ENCODE measurements at places on chromosomes 16 and 17.

GRCh38 chr17:22506231-22506630, 813.9 kb downstream of the KCNJ18 start:
- no peak for DNase-seq

DNA sequence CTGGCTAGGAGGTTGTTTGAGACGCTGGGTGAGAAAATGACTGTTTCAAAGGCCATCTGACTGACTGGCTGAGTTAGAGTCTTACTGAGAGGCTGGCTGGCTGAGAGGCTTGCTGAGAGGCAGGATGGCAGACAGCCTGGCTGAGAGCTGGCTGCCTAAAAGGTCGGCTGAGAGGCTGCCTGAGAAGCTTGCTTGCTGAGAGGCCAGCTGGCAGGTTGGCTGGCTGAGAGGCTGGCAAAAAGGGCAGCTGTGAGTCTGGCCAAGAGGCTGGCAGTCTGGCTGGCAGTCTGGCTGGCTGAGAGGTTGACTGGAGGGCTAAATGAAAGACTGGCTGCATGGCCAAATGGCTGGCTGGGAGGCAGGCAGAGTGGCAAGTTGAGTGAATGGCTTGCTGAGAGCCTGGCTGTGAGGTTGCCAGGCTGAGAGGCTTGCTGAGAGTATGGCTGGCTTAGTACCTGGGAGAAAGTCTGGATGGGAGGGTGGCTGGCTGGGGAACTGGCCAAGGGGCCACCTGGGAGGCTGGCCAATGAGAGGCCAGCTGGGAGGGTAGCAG, 35.3 kb upstream of the ACSM2B start:
- DNase-seq = no peak

- no peak for DNase-seq
Observed at GRCh38 chr17:12911239-12911638, 106.6 kb downstream of the ELAC2 start.

DNA sequence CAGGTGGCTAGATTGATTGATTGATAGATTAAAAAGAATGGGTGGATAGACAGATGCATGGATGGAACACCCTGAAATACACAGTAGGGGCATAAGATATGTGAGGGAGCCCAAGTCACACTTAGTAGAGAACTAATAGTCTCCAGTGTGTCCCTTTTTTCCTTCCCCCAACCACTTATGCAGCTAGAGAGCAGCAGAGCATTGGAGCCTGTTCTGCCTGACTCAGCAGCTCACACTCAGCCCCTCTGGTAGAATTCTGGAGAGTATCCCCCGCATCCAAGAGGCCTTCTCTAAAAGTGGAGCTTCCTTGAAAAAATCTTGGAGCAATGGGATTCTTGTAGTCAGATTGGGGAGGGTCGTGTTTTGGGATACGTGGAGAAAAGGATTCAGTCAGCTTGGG, 20.5 kb upstream of the GPR139 start:
- DNase-seq = no peak

DNA sequence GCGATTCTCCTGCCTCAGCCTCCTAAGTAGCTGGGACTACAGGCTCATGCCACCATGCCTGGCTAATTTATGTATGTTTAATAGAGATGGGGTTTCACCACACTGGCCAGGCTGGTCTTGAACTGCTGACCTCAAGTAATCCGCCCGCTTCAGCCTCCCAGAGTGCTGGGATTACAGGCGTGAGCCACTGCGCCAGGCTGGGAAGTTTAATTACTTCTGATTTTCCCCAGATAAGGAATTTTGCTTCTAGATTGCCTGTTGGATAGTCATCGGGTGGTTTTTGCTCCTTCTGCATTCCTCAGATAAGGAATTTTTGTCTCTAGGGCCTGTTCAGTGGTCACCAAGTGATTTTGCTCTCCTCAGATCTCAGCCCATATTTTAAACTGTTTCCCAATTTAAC, 112.5 kb downstream of the MAP2K4 start:
- DNase-seq = no peak

DNA sequence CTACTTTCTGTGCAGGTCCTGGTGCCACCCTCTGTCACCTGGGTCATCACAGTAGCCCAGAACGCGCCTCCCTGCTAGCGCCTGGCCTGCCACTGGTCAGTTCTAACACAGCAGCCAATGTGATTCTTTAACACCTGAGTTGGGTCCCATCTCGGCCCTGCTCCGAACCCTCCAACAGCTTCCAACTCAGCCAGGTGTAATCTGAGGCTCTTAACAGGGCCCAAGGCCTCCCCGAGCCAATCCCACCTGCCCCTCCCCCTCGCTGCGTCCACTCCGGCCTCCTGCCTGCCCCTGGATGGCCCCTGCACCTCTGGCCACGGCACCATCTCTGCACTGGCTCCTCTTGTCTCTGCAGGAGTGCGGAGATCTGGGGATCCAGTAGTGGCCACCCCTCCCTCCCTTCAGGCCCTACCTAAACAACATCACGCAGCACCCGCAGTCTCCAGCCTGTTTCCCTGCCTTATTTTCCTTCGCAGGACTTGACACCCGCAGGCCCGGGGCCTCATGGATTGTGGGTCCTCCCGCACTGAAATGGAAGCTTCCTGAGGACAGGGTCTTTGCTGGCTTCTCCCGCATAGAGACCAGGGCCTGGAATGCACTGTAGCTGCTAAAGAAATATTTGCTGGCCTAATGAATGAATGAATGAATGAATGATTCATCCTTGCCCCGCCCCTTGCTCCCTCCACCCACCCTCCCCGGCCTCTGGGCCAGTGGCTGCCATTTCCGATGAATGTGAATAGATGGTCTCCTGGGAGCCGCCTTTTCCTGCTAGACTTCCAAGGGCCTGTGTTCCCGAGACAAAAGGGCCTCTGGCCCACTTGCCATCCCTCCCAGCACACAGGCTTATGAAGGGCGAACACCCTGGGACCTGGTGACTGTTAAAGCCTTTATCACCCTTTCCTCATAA, 174.8 kb upstream of the FOXF1 start:
- no peak for DNase-seq

DNA sequence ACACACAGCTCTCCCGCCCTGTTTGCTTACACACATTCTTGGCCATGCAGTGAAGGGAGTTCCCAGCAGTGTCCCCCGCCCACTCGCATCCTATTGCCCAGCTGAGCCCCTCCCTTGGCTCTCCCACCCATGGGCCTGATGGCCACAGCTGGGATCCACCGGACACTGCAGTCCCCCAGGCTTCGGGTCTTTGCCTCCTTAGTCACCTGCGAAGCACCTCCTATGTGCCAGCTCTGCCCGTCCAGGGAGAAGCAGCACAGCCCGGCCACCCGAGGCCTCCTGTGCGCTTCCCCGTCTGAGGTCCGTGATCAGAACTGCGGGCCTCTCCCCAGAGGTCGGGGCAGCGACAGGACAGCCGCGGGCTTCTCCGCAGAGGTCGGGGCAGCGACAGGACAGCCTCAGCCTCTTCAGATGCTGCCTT, 136.9 kb downstream of the BANP start:
- no peak for DNase-seq

DNA sequence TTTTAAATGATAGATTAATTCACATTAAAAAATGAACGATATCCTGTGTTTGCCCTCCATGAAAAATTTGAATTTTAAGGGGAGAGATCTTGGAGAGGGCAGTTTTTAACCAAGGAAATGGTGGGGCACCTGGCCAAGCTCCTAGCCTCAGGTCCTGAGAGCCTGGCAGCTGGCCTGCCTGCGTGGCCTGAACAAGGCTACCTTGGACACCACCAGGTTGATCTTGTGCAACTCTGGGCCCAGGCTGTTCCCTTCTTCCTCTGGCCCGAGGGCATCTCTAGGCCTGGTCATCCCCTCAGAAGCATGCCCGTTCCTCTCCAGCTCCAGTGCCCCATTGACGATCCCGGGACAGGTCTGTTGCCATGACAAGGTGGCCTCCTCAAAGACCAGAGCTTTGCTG, 33.4 kb upstream of the LONP2 start:
- no peak for DNase-seq

DNA sequence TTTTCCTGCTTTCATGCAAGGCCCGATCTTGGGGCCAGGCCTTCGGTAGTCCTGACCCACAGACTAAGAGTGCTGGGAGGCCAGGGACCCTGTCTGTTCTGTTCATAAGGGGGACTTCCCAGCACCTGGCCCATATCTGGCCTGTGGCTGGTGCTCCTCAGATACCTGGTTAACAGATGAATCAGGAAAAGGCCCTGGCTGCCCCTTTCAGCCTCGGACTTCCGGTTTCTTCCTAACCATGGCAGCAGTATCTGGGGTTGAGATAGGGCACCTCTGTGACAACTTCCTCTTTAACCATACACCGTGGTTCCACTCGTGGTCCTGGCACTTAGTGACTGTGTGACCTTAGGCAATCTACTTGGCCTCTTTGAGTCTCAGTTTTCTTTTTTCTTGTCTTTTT, 18.4 kb downstream of the PLCG2 start:
- DNase-seq = no peak

- no peak for DNase-seq
Observed at GRCh38 chr17:44251062-44251461, 16.9 kb downstream of the SLC4A1 start.

- no peak for DNase-seq
Observed at GRCh38 chr16:47475786-47476185, 14.7 kb downstream of the PHKB start.

DNA sequence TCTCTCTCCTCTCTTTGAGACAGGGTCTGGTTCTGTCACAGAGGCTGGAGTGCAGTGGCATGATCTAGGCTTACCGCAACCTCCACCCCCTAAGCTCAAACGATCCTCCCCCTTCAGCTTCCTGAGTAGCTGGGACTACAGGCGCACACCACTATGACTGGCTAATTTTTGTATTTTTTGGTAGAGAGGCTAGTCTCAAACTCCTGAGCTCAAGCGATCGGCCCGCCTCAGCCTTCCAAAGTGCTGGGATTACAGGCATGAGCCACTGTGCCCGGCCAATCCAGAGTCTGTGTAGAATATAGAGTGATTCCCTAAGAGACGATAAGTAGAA, 65.8 kb upstream of the RPH3AL start:
- DNase-seq = no peak

- no peak for DNase-seq
Observed at GRCh38 chr17:4900231-4901107, 1.1 kb downstream of the C17orf107 start.

- no peak for DNase-seq
Observed at GRCh38 chr17:38797158-38797490, 2.2 kb downstream of the PIP4K2B start.
